Activated T-helper 17 cell treated with anti-CD3 and anti-CD28 coated beads, Interleukin-2, amount 50 U/mL, for 72 hours (primary cell): ENCODE measurements at places on chromosomes 1 and 21. TPM values are rescaled to one million over a fixed set of nuclear protein-coding genes. Genes with fewer than 3 reads are reported as not detected.

The CFAP126 gene
- total RNA-seq, result not detected

The CTSE gene
- total RNA-seq, result not detected

The OVAAL gene
- not detected for total RNA-seq

The TRABD2B gene
- total RNA-seq, result not detected

The LIN9 gene
- total RNA-seq, result 10.3 TPM

The GPR153 gene
- 0.39 TPM for total RNA-seq

The ILDR2 gene
- total RNA-seq, result 5.8 TPM

The LORICRIN gene
- total RNA-seq, result not detected

The LPAR3 gene
- not detected for total RNA-seq

The CLCA1 gene
- not detected for total RNA-seq

The MAP1LC3C gene
- total RNA-seq, result not detected

The RNU1-1 gene
- 2,371 TPM for total RNA-seq

The DCDC2B gene
- total RNA-seq, result 0.37 TPM

The CNTN2 gene
- total RNA-seq, result not detected

The LCE2B gene
- not detected for total RNA-seq

The GJA9 gene
- total RNA-seq, result not detected

The CXADR gene
- 0.76 TPM for total RNA-seq

The SMAP2 gene
- total RNA-seq, result 280 TPM

The FMO3 gene
- total RNA-seq, result not detected
